ENCODE measurements at places on chromosomes 3 and 15.

DNA sequence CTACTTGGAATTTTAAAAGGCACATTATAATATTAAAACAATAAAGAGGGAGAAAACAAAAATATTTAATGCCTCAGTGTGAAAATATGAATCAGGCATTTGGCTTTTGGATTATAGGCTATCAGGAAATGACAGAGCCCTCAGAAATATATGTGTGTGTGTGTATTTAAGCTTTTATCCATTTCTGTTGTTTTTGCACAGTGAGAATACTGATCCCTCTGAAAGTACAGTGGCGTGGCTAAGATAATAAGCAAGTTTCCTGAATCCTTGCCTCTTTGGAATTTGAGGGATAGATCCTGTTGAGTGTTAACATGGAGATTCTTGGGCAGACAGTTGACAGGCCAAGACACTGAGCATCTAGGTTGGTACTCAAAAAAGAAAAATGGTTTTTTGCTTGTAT, 234.8 kb upstream of the ZBTB20 start:
- no peak for DNase-seq

DNA sequence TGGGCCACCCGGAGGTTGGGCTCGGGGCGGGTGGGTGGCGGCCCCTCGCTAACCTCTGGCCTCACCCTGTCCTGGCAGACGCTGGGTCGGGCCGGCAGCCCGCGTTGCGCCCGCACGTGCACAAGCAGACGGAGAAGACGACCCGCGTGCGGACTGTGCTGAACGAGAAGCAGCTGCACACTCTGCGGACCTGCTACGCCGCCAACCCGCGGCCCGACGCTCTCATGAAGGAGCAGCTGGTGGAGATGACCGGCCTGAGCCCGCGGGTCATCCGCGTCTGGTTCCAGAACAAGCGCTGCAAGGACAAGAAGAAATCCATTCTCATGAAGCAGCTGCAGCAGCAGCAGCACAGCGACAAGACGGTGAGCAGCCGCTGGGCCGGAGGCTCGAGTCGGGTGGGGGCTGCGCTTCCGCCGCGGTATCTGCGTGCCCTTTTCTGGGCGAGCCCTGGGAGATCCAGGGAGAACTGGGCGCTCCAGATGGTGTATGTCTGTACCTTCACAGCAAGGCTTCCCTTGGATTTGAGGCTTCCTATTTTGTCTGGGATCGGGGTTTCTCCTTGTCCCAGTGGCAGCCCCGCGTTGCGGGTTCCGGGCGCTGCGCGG, 3.7 kb downstream of the ISL2 start:
- no peak for DNase-seq

GRCh38 chr3:130517602-130518001, 625 bp downstream of the COL6A6 start:
- DNase-seq, result no peak

- DNase-seq, result no peak
These were observed 24.3 kb downstream of the SIAH2 start for GRCh38 chr3:150738688-150739087.

- DNase-seq, result peak; percentile 47
These were observed 16.6 kb downstream of the EPB42 start for GRCh38 chr15:43204016-43204901.

DNA sequence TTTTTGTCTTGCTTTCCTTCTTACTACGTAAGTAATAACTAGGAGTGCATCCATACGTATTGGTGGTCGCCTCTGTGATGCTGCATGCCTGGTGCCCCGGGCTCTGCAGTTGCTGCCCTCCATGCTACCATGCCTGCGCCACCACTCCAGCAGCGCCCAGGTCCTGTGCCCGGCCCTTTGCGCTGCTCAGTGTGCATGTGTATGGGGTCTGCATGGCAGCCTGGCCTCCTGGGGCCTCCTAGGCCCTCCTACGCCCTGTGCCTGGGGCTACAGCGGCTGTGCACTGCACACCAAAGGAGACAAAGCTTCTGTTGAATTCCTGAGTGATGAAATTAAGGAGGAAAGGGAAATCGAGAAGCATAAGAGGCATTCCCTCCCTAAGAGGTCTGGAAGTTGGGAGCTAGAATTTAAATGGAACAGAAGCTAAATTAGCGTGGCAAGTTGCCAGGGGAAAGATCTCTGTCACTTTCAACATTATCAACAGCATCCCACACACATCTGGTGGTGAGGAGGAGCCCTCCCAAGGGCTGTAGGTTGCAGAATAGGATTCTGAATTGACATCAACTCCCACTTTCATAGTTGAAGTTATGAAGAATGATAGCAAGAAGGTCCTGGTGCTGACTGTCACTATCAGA, 275.0 kb upstream of the CHRM5 start:
- no peak for DNase-seq

DNA sequence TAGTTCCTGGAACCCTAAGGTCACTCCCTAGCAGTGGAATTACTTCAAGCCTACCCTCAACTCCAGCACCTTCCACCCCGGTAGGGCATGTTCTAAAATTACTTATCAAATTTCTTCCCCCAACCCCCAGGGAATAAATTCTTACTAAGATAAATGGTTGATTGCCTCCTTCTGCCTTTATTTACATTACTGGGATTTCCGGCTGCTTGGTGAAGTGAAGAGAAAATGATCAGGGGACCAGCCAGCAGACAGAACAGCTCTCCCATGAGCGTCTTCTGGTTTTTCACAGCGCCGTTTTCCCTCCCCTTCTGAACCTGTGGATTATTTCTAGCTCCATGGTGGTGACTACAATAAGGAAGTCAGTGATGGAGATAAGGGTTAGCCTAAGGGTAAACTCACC, 521.5 kb upstream of the PPP2R3A start:
- DNase-seq, result no peak

- no peak for DNase-seq
These were observed 11.6 kb downstream of the IGF2BP2 start for GRCh38 chr3:185813205-185813604.

- DNase-seq, result no peak
These were observed 54.0 kb upstream of the UMPS start for GRCh38 chr3:124676236-124676635.

- DNase-seq, result no peak
These were observed 65.3 kb downstream of the IGF1R start for GRCh38 chr15:98713585-98714001.

GRCh38 chr3:110106805-110107204, 769.5 kb upstream of the DPPA4 start:
- DNase-seq, result no peak

- DNase-seq, result no peak
These were observed 29.6 kb upstream of the NFKBIZ start for GRCh38 chr3:101819649-101820206.

DNA sequence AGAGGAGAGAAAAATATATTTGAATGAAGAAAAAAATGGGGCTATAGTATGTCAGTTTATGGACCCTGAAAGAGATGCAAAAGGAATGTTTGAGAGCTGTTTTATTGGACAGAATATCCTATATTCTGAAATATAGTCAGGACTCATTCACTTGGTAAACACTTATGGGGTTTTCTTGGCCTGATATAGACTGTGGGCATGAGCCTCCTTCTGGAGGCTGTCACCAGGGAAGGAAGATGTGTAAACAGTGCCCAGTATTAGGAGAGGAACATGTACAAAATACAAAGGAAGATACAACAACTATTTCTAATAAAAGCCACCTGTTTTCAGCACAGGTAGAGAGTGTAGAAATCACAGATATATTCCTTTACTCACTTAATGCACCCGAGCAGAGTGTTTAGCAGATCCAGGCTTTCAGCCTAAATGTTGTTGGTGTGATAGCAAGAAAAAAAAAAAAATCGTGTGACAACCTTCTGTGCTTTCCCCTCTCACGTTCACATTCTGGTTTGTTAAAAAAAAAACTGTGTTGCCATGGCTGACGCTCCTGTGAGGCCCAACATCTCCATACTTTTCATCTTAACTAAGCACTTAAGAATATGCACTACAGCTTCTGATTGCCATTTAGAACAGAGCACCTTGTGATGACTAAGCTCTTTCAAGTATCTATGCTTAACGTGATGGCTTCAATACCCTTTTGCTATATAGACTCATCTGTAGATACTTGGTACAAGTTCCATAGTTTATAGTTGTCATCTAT, 134.1 kb downstream of the MBNL1 start:
- no peak for DNase-seq

GRCh38 chr15:66461917-66462316, 35.6 kb downstream of the SNAPC5 start:
- DNase-seq, result no peak

DNA sequence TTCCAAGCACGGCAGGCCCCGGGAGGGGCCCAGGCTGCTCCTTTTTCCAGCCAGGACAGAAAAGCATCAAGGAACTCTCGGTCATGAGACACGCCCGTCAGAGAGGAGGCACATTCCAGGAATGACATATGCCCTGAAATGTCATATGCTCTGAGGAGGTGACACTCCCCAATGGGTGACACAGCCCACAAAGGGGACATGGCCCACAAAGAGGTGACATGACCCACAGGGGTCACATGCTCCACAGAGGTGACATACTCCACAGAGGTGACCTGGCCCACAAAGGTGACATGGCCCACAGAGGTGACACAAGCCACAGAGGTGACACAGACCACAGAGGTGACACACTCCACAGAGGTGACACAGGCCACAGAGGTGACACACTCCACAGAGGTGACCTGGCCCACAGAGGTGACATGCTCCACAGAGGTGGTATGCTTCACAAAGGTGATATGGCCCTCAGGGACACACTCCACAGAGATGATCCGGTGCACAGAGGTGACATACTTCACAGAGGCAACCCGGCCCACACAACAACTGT, 79.2 kb downstream of the ABHD5 start:
- no peak for DNase-seq

DNA sequence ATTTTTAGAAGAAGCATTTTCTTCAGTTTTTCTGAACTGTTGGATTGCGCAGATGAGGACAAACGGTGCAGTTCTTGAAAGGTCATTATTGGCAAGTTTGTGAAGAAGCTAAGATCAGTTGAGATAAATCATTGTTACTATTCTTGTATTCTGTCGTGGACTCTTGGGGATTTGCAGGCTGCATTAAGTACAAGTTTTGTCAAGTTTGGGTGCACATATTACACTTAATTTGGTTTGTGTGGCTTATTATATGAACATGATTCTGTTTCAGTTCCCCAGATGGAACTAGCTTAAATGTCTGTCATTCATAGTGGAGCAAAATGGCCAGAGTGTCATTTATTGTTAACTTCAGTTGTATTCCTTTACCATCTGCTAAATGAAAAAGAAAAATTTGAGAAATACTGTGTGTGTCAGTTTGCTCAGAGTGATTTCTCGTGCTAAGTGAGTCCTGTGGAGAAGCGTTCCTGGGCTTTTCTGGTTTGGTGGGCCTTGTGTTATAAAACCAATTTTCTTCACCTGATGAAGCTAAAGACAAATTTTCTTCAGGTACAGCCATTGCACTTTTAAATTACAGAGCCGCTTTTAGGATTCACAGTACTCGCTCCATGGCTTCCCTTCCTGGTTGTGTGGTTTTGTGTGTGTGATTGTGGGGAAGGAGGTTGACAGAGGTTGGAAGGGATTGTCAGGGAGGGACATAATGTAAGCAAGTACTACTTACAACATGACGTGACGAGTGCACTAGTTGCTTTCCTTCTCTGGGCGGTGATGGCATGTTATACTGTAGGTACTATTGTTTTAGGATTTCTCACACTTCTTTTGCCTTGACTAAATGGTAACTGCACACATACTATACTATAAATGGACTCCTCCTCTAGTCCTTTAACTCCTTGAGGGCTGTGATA, 1.7 kb downstream of the AKAP13 start:
- no peak for DNase-seq

DNA sequence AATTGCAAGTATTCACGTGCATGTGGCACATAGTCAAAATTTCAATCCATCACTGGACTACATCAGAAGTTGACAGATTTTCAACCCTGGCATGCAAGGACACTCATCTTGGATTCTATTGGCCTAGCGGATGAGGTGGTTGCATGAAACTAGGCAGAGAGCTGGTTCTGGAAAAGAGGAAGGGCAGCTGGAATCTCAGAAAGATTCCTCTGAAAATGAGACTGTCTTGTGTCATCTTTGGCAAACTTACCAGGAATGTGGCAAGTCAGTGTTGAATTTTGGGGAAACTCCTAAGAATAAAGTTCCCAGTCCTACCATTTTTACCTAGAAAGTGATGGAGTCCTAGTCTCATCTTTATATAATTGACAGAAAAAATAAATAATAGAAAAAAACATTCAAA, 384.3 kb upstream of the NR2F2 start:
- DNase-seq, result no peak

DNA sequence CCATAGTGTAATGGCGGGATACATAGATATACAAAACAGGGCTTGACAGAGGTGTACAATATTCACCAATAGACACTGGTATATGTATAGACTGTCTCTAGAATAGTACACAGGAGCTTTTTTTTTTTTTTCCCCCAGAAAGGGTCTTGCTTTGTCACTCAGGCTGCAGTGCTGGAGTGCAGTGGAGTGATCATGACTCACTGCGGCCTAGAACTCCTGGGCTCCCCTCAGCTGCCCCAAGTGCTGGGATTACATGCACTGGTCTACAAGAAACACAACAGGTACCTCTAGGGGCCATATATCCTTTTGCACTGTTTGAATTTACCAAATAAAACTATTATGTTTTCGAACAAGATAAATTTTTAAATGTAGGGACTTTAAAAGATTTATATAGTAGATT, 12.3 kb downstream of the RHOA start:
- no peak for DNase-seq

- DNase-seq, result no peak
These were observed 1.7 kb downstream of the HRH1 start for GRCh38 chr3:11156026-11156410.

DNA sequence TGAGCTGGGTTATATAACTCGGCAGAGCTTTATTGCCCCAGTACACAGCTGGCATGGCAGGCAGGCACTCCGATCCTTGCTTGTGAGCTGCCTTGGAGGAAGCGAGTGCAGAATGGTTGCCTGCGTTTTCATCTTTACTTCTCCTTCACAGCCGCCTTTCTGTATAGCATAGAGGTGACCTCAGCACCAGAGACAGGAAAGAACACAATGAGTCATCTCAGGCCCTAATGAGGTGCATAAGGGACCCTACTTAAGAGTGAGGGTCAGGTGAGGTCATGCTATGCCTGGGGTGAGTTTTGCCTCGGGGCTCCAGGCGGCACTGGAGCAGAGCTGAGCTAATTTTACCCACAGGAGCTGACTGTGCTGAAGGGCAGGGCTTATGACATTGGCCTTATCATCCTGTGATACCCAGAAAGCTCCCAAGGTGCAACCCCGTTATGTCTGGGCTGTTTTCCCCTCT, 43.5 kb downstream of the LPP start:
- DNase-seq, result peak; percentile 73

GRCh38 chr15:40289140-40289775, 6.4 kb upstream of the ANKRD63 start:
- DNase-seq, result no peak

GRCh38 chr3:99845331-99845730, 27.7 kb downstream of the CMSS1 start:
- DNase-seq, result peak; percentile 15

GRCh38 chr15:78103406-78104118, 11.2 kb downstream of the SH2D7 start:
- DNase-seq, result no peak

DNA sequence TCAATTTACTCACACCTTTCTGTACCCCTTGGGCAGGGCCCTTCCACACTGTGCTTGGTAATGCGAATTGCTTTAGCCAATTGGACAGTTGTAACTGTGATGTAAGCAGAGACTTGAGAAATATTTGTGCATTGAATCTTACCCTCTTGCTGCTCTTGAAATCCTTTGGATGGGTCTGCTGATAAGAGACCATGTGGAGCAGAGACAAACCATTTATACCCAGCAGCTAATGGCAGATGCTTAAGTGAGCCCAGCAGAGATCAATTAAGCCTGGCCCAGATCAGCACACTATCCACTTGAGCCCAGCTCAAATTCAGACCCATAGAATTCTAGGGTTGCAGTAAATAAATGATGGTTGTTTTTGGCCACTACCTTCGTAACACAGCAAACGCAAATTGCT, 19.3 kb downstream of the MUC13 start:
- DNase-seq, result no peak
